Stimulated activated CD4-positive, alpha-beta T cell treated with anti-CD3 and anti-CD28 coated beads, Interleukin-12 subunit alpha, Interleukin-12 subunit beta, amount 100 ng/mL, for 24 hours (primary cell): ENCODE measurements at places on chromosomes 16 and 17.
A peak's percentile ranks its signal among the peaks of the same experiment; 100 is the strongest.

DNA sequence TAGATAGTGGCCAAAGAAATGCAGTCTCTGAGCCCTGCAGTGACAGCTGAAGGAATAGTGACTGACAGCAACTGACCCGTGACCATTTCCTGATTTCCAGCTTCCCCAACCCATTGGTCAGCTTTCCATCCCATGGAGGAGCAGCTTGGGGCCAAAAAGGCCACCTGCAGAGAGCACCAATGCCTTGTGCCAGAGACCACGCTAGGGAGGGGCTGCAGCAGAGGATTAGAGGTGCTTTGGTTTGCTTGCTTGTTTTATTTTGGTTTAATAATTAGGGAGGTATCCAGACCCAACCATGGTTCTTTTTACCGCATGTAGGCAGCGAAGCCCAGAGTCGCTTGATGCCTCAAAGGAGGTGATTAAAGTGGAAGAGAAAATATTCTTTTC, 61.3 kb upstream of the SIAH1 start:
- DNase-seq: no peak

DNA sequence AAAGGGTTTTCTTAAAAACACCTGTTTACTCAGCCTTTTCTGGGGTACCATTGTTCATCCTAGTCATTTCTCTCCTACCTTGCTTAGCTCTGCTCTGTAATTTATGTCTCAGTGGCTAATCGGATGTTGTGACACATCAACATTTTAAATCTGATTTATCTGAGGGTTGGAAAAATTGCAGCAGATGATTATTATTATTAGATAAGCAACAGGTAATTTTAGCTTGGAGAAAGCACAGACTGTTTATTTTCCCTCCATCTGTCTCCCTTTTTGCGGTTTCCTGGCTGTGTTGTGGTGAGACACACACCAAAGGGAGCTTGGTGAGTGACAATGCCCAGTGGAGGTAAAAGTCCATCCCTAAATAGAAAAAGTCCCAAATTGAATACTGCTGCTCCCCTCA, 389.9 kb downstream of the UTP18 start:
- DNase-seq: no peak

DNA sequence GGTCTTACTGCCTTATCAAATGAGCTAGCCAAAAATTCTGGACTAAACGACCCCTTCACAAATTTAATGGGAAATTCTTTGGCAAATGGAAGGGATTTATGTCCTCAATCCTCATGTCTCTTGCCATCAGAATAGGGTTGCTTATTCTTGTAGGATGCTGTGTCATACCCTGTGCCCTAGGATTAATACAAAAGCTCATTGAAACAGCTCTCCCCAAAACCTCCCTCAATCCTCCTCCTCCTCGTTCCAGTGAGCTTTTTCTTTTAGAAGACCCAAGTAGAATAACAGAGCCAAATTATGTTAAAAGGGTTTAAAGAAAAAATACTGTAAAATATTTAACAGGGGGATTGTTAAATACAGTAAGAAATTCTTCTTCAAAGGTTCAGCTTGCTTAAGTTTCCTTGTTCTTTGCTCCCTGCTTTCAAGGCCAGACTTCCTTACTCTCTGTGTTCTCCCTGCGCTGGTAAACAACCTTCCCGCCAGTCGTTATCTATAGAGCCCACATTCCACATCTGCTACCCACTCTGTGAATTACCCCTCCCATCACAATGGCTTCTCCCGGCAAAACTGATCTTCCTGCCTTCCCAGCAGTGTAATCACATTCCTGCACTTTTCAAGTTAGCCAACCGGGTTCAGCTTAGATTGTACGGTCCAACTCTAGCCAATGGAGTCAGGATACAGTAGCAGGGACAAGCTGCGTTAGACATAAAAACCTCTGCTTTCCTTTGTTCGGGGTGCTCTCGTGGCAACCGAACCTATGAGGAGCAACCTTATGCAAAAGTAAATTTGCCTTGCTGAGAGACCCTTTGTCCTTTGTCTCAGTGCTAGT, 9.7 kb downstream of the HPR start:
- DNase-seq: no peak

DNA sequence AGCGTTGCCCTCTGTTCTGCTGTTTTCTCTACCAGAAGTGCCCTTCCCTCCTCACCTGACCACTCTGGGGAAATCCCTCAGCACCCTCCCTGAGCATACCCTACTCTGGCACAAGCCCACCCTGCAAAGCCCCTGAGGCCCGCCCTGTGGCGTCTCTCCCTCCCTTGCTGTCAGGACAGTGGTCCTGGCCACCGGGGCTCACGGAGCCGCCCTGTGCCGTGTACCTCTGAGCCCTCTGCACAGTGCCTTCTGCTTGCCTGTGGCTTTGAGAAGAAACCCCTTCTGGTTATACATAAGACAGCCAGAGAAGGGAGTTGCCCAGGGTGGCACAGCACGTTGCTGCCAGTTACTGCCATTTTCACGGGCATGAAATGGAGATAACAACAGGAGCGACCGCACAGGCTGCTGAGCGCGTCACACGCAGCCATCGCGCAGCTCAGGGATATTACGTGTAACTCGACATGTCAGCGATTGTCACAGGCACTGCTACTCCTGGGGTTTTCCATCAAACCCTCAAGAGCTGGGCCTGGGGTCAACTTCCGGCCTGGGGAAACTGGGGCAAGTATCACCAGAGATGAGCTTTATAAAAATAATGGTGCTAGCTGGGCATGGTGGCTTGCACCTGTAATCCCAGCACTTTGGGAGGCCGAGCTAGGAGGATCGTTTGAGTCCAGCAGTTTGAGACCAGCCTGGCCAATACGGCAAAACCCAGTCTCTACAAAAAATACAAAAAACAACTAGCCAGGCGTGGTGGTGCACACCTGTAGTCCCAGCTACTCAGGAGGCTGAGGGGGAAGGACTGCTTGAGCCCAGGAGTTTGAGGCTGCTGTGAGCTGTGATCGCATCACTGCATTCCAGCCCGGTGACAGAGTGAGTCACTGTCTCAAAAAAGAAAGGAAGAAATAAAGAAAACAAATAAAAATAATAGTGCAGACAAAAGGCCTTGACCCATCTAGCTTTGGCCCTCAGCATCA, 14.8 kb downstream of the SCGB1C2 start:
- no peak for DNase-seq

DNA sequence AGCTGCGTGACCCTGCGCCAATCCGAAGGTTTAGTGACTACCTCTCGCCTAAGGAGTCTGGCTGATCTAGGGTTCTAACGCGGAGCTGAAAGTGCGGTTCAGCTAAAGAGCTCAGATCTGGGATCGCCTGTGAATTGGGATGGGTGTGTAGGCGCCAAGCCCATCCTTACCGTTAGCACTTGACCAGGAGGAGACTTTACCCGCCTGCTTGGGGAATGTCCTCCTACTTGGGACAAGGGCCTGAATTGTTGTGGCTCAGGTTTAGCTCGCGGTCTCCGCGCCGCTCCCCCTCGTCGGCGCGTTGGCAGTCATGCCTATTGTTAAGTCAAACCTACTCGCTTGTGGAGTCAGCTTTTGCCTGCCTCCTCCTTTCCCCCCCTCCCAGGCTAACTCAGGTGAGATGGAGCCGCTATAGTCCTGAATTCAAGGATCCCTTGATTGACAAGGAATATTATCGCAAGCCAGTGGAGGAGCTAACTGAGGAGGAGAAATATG, 480 bp downstream of the MRPS7 start:
- no peak for DNase-seq

DNA sequence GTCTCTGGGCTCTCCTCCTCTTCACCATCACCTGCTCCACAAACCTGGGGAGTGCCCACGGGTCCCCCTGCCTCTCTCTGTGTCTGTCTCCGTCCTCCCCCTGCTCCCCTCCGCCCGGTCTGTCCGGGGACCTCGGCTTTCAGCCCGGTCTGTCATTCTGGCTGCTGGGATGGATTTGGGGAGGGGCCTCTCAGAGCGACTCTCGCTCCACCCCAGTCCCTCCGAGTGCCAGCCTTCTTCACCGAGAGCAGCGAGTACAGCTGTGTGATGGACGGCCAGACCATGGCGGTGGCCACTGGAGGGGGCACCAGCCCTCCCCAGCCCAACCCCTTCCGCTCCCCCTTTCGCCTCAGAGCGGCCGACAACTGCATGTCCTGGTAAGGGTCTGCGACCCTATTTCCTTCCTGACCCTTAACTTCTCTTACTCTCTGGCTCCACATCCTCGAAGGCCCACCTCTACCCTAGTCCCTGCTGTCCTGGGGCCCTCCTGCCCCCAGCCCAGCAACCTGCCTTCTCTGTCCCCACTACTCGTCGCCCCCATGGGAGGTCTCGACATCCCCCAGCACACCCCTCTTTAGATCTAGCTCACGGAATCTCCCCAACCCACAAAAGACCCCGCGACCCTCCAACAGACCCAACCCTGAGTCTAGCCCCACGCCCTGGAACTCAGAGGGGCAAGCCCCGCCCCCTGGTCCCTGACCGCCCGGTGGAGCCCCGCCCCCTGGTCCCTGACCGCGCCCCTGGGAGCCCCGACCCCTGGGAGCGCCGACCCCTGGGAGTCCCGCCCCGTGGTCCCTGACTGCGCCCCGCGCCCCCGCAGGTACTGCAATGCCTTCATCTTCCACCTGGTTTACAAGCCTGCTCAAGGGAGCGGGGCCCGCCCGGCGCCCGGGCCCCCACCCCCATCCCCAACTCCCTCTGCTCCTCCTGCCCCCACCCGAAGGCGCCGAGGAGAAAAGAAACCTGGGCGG, 5.6 kb upstream of the CXCL16 start:
- DNase-seq: no peak

GRCh38 chr17:11898526-11899235, 98.6 kb downstream of the ZNF18 start:
- no peak for DNase-seq

GRCh38 chr16:87647431-87648185, 45.3 kb downstream of the JPH3 start:
- no peak for DNase-seq

GRCh38 chr17:75731086-75731715, 9.9 kb downstream of the ITGB4 start:
- no peak for DNase-seq

- DNase-seq: no peak
Measured at GRCh38 chr17:40554646-40555295, 10.5 kb downstream of the CCR7 start.

DNA sequence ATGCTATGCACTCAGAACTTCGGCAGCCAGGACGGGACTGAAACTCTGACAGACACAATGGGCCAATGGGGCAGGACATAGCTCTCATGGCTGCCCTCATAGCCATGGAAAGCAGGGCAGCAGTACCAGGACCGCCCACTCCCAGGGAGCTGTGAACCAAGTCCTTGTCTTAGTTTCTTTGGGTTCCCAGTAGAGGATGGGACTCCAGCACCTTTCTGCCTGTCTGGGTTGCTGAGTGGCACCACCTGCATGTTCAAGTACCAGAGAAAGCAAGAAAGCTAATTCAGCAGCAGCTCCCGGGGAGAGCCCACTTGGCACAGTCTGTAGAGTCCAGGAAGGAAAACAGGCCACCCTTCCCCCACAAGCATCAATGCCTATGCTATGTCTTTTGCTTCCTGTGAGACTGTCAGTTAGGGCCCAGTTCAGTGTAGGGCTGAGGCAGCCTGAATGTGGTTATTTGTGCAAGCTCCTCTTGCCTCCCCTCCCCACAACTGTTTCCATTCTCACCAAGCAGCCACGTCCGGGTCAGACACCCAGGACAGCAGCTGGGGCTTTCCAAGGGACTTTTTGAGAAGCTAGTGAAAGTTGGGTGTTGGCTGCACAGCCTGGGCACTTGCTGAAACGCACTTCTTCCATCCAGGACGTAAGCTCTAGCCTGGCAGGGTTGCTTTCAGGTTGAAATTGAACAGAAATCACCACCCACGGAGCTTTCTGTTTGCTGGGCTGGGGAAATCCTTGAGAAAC, 7.8 kb downstream of the SUPT4H1 start:
- peak; percentile 83 for DNase-seq

DNA sequence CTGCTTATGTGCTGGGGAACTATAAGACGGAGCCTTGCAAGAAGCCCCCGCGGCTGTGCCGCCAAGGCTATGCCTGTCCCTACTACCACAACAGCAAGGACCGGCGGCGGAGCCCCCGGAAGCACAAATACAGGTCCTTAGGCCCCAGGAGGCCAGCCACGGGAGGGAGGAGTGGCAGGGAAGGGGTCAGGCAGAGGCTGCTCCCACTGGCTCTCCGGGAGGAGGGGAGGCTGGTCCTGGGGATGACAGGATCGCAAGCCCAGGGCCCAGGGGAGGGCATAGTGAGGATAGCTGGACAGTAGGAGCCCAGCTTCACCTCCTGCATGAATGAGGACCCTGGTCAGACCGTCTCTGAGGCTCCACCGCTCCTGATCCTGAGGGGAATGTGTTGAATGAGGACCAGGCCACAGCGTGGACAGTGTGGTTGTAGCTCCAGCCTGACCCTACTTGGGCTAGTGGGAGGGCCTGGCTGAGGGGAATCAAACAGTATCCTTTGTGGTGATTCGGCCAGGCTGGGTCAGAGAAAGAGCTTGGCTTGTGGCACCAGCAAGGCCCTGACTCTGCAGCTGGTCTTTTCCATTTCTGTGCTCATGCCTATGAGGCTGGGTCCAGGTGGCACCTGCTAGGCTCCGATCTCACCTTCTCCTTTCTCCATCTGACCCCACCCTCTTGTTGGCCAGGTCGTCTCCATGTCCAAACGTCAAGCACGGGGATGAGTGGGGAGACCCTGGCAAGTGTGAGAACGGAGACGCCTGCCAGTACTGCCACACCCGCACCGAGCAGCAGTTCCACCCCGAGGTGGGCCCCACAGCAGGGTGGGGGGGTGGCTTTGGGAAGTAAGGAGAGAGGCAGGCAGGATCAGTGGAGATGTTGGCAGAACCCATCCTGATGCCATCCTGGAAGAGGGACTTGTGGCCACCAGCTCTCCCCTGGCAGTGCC, 28.7 kb downstream of the UNK start:
- DNase-seq: no peak

DNA sequence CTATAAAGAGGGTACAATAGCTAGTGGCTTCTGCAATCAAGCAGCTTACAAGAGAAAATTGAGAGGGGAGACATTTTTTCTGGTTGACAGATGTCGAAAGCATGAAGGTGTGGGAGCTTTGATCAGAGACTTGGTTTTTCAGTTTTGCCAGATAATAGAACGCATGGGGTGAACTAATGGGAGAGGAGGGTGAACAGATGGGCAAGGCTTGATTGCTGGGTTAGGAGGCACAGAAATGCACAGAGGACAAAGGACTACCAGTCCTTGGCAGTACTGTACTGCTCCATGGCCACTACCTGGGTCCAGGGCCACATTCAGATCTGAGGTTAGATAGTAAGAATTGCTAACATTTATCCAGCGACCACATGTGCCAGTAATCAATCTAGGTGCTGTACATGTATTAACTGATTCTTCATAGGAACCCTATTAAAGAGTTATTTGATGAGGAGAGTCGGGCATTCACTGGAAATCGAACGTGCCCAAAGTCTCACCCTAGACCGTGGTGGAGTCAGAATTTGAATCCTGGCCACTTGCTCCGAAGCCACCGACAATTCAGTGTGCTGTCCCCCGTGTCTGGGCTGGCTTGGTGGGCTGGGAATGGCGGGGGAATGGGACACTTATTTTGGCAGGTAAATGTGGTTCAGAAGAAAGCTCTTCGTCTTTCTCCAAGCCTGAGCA, 873 bp upstream of the KSR1 start:
- no peak for DNase-seq
